Right renal cortex interstitium (tissue), 3 donors: ENCODE measurements at places on chromosomes 3 and 15. TPM values are rescaled to one million over a fixed set of nuclear protein-coding genes. Genes with fewer than 3 reads are reported as not detected.

The DVL3 gene
- 59.8 TPM for polyA plus RNA-seq

The TMEM40 gene
- polyA plus RNA-seq, result 1.1 TPM

The GABRG3 gene
- 2.4 TPM for polyA plus RNA-seq

The IGSF11 gene
- polyA plus RNA-seq, result 6.4 TPM
